ENCODE measurements at places on chromosomes 7 and 10.

- DNase-seq, result no peak
Measured at GRCh38 chr10:126108693-126109092, 212.3 kb downstream of the FANK1 start.

DNA sequence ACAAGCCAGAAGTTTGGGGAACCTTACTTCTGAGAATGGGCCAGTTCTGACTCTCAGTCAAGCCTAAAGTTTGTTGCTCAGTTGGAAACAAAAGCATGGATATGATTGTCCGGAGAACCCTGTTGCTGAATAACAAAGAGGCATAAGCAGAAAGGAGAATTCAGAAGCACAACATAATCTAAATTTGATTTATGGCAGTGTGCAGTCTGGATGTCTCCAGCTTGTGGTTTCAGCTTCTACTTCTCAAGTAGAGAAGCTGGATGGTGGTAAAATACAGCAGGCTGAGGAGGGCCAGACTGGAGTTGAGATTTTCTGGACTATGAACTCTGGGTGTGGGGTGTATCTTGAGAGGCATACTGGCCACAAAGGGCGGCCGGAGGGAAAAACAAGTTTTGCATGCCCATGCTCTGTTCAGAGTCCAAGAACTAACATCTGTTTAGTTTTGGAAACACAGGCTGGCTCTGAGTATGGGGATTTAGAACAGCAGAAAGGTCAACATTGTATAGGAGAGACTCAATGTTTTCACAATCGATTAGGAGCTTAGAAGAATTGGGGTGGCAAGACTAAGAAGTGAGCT is 592.9 kb downstream of the CNTNAP2 start:
- DNase-seq, result no peak

GRCh38 chr10:1206601-1207000 is 150.4 kb downstream of the WDR37 start:
- DNase-seq, result no peak

DNA sequence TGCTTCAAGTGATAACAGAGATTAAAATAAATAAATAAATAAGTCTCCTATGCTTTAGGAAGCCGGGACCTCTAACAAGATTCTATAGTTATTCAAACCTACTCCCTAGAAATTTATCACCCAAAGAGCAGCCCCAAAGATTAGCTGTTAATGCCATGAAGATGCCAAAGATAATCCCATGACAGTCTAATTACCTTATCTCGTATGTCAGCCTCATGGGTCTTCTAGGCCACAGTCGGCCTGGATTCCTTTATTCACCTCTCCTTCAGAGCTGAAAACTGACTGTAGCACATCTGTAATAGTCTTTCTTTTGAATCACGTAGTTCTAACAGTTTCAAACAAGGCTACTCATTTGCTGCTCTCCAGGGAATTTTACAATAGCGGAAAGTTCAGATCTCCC is 24.2 kb downstream of the COL1A2 start:
- DNase-seq, result no peak

DNA sequence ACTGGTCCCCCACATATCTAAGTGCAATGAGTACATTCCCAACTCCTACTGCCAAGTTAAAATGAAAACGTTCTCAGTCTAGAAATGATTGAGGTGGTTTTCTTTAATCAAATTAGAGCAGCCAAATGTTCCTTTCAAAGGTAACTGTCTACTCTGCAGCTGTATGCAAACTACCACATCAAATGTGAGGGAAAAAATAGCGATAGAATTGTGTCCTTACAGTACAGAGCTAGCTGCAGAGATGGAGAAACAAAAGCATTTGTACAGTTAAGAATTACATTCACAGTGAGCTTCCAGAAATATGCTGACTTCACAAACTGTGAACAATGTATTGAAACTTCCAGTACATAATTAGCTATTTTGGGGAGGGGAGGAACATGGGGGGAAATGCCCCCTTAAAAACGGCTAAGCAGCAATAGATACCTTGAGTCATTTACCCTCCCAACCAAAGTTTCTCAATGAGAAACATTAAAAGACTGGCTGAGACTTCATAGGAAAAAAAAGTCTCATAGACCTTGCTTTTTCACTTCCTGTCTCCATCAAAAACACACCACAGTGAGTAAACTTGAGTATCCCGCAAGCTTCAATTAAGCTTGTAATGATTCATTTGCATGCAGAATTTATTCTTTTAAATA is 22.9 kb downstream of the CDK6 start:
- no peak for DNase-seq

- no peak for DNase-seq
Measured at GRCh38 chr10:125709553-125710474, 9.7 kb upstream of the EDRF1 start.

- no peak for DNase-seq
Measured at GRCh38 chr10:58258977-58259692, 8.6 kb downstream of the IPMK start.

DNA sequence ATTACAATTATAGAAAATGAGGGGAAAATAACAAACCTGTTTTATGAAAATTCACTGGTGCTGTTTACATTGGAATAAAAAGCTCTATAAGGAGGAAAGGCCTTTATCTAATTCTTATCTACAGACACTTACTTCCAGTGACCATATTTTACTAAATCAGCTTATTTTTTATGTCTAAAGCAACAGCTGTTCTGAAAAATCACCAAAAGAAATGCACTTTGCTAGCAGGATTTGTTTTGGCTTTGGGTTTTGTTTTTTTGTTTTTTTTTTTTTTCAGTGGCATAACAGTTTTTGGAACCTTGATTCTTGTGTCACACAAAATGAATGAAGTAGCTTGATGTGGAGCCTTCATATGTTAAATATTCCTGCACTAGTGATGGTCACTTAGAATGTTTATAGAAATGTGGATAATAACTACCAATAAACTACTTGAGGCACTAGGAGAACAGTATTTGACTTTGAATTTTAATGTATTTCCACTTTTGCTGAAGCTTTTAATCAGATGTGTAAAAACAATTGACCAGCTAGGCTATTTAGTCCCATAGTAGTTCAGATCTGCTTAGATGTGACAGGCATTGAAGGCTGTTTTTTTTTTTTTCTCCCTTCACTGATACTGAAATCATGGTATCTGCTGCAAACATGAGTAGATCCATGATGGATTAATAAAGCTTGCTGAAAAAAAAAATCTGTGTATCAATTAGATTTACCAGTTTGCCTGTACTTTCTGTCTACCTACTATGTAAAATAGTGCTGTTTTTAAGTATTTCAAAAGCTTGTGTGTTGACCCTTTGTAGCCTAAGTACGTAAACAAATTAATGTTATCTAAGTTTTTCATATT is 2.8 kb downstream of the ARL4A start:
- DNase-seq, result no peak

- DNase-seq, result no peak
Measured at GRCh38 chr10:5620966-5621365, 45.4 kb downstream of the ASB13 start.

GRCh38 chr10:6140141-6140841 is 51.5 kb downstream of the RBM17 start:
- DNase-seq, result peak; percentile 47

DNA sequence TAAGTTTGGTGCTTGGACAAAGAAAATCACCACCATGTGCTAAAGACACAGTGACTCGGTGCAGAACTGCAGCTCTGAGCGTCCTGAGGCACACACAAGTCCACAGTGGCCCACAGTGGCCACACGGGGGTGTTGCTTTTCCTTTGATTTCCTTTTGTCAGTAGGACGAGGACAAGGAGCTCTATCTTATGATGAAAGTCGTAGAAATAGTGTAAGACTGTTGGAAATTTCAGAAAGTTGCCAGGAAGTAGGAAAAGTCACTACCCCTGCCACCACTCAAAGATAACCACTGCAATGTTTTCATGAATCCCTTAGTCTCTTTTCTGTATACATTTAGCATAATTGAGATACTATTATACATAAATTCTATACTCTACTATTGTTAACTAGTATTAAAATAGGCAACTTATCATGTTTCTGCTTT is 146.0 kb downstream of the TNS3 start:
- no peak for DNase-seq

Data from stimulated activated naive CD4-positive, alpha-beta T cell treated with Interleukin-2 at 50 U/mL for 16 hours (primary cell).